Stimulated activated CD4-positive, alpha-beta T cell treated with anti-CD3 and anti-CD28 coated beads, Interleukin-12 subunit alpha, Interleukin-12 subunit beta, amount 100 ng/mL, for 4 hours (primary cell): ENCODE measurements at places on chromosomes 6 and 20.

GRCh38 chr20:34220561-34220960 lies 20.7 kb upstream of the ASIP start:
- DNase-seq, result no peak

DNA sequence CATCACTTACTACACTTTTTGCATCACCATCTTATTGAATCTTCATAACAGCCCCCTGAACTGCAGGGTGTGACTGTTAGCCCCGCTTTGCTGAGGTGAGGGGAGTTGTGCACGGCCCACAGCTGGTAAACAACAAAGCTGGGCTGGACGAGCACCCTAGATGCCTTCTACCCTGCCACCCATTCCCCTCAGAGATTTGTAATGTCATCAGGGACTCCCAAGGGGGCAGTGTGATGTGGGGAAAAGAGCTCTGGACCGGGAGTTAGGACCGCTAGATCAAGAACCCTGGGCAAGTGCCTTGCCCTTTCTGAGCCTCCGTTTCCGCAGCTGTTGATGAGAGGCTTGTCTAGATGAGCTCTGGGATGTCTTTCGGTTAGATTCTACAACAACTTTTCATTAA lies 20.9 kb downstream of the PKIG start:
- no peak for DNase-seq

DNA sequence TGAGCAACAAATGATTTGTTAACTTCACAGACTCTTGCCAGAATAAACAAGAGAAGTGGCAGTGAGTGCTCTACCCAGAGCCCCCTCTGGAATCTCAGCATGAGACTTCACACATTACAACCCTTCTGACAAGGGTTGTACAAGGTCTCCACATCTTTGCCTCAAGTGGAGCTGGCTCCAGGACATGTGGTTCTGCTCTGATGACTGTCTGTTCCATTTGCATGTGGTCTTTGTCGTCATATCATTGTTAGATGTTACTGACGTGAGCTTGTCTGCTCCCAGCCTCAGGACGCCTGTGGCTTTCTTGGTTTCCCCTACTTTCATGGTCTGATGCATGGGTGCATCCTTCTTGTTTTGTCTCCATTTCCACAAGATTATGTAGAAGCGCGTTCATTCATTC lies 115.0 kb downstream of the SLC24A3 start:
- DNase-seq, result no peak

DNA sequence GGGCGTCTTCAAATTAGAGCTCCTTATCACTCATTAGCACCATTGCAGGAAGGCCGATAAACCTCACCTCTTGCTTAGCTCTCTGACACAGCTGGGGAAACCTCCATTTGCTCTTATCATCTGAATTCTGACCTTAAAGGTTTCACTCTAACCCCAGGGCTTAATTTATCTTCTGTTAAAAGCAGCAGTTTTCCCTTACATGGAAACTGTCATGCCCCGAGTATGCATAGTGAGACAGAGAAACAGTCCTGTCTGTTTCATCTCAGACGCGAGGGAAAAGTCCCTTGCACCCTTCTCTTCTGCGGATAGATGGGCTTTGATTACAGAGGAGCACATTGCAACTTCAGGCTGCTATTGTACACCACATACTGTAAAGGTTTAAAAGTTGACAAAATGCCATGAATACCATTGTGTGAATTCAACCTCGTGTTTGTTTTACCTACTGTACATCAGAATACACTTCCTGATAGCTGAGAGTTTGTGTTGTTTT lies 191.5 kb upstream of the BMP2 start:
- DNase-seq, result no peak

- no peak for DNase-seq
These were observed 107.5 kb downstream of the DTNBP1 start for GRCh38 chr6:15555101-15556038.

DNA sequence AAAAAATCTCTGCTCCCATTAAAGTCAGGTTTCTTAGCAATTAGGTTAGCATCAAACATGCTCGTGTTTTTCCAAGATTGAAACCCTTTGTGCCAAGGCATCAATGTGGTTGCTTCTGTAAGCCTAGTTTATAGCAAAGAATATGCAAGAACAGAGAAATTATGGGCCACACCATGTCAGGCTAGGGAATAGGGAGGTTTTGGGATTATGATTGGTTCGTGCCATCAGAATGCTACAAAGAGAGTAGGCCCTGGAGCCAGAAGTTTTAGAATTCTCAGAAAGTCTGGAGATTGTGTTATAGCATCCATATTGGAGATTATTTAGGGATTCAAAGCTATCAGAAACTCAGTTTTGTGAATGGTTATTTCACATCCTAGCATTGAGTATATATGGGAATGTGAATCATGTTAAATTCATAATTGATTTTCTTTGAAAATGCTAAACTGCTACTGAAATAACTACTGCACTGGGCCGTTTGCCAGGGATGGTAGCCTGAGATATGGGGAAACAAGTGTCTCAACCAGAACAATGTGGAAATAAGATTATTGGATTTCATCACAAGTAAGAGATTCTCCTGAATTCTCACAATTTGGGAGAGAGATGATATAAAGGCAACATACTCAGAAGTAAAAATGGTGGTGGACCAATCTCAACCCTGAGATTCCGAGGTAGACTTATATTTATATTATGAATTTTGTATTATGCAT lies 45.3 kb downstream of the ZNF292 start:
- no peak for DNase-seq

GRCh38 chr20:21184819-21185218 lies 58.9 kb downstream of the KIZ start:
- DNase-seq, result no peak

GRCh38 chr20:48667481-48667880 lies 160.3 kb downstream of the PREX1 start:
- no peak for DNase-seq

DNA sequence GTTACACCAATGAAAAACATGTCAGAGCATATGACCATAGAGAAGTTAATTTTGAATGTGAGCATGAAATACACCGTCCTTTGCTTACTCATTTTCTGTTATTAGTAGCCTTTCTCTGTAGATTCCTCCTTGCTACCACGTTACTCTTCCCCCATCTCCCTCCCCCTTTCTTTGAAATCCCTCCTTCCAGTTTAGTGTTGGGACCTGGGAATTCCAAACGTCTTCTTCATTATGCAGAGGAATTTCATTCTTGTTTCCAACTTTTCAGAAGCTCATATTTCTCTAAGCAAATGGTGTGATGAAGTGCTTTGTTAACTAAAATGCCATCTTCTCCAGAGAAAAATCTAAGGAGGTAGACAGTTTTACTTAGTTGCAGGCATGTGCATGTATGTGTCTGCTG lies 122.4 kb downstream of the MCHR2 start:
- no peak for DNase-seq

- peak; percentile 26 for DNase-seq
These were observed 557 bp upstream of the DHX35 start for GRCh38 chr20:38961530-38962043.
